ENCODE measurements at places on chromosomes 3 and 15.
A peak's percentile ranks its signal among the peaks of the same experiment; 100 is the strongest.

DNA sequence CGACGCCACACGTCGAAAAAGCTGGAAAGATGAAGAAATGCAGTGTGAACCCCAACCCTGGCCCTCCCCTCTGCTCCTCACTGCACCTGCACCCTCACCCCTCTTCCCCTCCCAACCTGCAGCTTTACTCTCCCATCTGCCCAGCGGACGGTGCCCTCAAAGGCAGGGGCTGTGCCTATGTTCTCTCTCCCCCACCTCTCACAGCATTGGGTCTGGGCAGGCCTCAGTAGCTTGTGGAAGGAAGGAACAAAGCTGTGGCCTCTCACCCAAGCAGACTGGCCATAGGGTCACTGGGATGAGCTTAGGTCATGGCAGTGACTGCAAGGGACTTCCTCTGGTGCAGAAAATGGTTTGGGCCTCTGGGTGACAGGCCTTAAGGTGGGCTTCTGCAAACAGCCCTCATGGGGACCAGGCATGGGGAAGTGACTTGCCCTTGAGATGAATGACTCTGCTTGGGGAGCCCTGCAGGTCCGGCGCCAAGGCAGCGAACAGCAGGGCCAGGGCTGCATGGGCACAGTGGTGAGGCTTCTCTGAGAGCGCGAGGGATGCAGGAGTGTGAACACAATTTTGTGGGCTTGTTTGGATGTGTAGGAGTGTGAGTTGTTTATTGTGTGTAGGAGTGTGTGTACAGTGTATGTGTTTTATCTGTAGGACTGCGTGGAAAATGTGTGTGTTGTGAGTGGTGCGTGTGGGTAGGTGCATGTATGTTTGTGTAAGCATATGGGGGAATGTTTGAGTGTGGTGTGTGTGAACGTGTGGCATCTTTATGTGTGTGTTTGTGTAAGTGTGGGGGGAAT lies 29.2 kb downstream of the SRPRB start:
- no peak for DNase-seq
- no peaks in the 10 kb centered on the region for H3K4me1 ChIP-seq
- no peaks in the 10 kb centered on the region for H3K27me3 ChIP-seq
- H3K36me3 ChIP-seq, result no peaks in the 10 kb centered on the region

DNA sequence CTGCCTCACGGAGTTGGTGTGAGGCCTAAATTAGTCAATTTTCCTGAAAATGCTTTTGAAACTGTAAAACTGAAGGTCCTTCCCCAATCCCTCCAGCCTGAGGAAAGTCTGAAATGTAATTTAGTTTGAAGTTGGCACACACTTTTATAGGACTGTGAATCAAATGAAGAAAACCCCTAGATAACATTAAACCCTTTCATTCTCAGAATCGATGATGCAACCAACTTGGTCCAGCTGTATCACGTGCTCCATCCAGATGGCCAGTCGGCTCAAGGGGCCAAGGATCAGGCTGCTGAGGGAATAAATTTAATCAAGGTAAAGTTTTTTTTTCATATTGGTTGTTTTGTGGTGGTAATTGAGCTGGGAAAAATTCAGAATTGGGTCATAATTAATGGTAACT lies 11.7 kb downstream of the MRPS22 start:
- H3K36me3 ChIP-seq, result peaks cover 34% of the 10 kb centered on the region
- H3K27ac ChIP-seq, result no peak overlapping the region
- no peaks in the 10 kb centered on the region for H3K27me3 ChIP-seq
- no peak for DNase-seq

GRCh38 chr3:46692566-46692990 lies 901 bp downstream of the ALS2CL start:
- DNase-seq, result peak; percentile 36
- H3K4me1 ChIP-seq, result peaks cover 5% of the 10 kb centered on the region
- peak overlapping the region; percentile 72 for H3K4me3 ChIP-seq
- H3K27me3 ChIP-seq, result peaks cover 29% of the 10 kb centered on the region
- peak overlapping the region; percentile 25 for H3K27ac ChIP-seq

DNA sequence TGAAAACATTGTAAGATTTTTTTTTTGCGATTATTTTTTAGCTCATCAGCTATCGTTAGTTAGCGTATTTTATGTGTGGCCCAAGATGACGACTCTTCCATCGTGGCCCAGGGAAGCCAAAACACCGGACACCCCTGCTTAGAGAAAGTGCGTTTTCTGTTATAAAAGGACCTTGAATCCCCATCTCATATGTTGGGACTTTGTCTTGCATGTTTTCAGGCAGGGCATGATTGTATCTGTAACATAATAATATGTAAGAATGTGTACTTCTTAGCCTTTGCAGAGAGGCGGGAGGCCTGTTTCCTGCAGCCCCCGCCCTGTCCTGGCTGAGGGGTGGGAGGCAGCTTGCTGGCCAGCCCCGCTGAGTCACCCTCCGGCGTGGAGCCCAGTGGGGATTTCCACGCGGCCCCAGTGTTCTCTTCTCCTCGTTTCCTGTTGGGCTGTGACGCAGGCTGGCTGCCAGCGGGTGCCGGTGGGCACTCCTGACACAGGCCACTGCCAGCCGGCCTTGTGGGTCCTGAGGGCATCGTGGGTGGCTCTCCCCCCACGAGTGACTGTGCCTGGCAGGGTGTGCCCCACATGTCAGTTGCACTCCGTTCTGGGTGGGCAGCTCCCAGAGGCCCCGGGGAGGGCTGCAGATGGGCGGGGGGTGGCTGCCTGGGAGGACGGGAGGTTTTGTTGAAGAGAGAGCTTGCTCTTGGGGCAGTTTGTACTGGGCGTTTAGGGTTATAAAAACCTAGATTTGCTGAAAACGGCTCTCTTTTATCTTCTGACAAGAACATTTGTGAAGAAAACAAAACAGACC lies 55.6 kb downstream of the SMAD3 start:
- no peaks in the 10 kb centered on the region for H3K27me3 ChIP-seq
- H3K4me1 ChIP-seq, result peaks cover 23% of the 10 kb centered on the region
- H3K4me3 ChIP-seq, result no peak overlapping the region
- H3K27ac ChIP-seq, result peak overlapping the region; percentile 46
- H3K36me3 ChIP-seq, result no peaks in the 10 kb centered on the region
- DNase-seq, result no peak
